NCI-H2107 (cell line): ENCODE measurements at places on chromosomes 3 and 15.
A peak's percentile ranks its signal among the peaks of the same experiment; 100 is the strongest.

GRCh38 chr3:86180696-86181095 lies 810.3 kb downstream of the VGLL3 start:
- DNase-seq, result no peak

- no peak for DNase-seq
These were observed 102.8 kb downstream of the CHSY1 start for GRCh38 chr15:101148881-101149664.

DNA sequence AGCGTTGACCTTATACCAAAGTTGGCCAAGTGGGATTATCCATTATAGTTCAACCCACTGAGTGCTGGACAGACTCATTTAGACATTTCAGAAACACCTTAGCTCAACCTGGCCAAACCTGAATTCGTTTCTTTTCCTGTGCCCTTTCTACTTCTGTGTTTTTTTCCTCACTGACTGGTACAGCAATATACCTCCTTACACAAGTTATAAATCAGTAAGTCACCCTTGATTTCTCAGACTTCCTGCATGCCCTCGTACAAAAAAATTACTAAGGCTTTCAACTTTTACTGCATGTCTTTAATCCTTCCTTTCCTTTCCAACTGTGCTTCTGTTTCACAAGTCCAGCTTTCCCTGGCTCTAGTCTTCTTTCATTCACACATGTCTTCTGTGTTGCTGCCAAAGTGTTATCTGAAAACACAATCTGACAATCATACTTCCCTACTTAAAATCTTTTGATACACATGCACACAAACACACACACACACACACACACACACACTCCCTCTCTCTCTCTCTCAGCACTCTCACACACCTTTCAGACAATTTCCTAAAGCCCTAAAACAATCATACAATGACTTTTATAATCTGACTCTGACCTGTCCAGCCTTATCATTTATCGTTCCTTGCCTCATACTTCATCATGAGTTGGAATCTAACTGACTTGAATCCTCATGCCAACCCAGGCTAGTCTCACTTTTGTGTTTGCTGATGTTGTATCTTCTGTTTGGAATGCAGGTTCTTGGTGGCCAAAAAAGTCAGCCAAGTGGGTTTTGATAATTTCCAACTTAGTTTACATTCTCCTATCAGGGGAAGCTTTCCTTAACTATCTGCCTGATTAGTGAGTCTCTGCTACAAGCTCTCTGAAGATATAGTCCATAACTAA lies 436.4 kb downstream of the NAALADL2 start:
- no peak for DNase-seq

- no peak for DNase-seq
These were observed 1.2 kb upstream of the CSPG5 start for GRCh38 chr3:47579875-47580274.

DNA sequence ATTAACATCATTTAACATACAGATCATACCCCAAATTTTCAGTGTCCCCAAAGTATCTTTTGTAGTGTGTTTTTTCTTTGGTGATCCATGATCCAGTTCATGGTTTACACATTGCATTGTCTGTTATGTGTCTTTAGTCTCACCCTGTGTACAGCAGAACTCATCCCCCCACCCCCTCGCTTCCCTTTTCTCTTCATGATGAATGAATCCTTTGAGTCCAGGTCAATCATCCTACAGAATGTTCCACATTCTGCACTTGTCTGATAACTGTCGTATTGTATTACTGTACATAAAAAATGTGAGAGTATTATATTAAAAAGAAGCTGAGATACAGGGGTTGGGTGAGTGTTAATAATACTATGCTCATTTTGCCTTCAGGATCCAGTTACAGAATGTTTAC lies 14.6 kb upstream of the NIT2 start:
- DNase-seq, result no peak

GRCh38 chr3:172285844-172286243 lies 162.4 kb downstream of the GHSR start:
- DNase-seq, result no peak

DNA sequence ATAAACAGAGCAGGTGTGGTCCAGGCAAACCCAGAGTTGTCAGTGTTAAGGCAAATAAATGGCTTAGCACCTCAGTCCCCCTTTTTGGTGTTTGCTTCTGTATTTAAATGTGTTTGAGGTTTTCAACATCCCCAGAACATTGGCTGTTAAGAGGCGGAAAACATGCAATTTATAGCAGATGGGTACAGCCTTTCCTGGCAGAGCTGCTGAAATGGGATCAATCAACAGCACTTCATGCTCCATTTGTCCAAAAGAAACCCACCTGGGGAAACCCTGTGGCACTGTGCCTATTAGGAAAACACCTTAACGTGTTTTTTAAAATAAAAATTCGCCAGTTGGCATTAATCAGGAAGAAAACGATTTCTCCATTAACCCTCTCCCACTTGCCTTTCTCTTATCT lies 135.4 kb downstream of the MCTP2 start:
- DNase-seq, result no peak

GRCh38 chr3:188294823-188295487 lies 141.0 kb downstream of the LPP start:
- peak; percentile 57 for DNase-seq

DNA sequence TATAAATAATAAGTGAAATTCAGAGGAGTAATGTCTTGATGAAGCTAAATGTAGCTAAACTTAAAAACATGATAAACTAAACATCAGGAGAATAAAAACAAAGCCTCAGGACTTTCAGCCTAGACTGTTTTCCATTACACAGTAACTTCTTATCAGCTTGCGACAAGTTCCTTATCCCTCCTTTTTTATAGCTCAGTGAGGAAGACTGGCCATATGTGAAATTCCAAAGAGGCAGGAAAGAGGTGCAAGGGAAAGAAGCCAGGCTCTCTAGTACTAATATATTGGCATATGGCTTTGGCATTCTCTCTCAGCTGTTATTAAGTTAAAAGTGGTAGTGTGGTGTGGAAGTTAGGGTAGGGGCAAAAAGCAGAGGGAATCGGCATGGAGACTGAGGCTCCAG lies 4.4 kb downstream of the COX17 start:
- no peak for DNase-seq

DNA sequence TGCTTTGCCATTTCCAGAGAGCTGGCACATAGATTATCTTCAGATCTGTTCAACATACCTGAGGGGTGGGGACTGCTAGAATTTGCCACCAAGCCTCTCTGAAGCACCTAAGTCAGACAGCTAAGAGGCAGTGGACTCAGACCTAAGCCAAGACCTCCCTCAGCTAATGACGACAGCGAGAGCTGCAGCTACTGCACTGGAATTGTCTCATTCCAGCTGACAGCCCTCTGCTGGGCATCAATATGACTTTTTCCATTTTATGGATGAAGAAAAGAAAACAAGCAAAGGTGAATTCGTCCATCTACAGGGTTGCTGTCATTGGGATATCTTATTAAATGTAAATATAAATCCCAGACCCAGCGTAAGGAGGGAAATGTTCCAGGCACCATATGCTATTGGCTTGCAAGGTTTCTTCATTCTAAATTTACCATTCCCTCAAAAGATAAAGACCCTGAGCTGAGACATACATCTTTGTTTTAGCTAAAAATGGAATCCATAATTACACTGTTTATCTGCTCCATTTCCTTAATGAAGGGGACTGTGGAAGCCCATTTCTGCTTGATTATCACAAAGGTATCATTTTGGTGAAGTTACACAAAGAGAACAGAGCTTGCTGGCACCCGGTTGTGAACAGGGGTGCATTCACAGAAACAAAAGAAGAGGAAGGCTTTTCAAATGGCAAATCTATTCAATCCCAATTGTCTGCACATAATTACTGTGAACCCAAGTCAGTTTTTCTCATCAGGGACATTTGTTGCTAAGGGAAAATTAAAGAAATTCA lies 85.5 kb upstream of the LRTM1 start:
- no peak for DNase-seq

- DNase-seq, result no peak
These were observed 173.1 kb downstream of the MFSD1 start for GRCh38 chr3:158974904-158975303.

- DNase-seq, result no peak
These were observed 119.1 kb downstream of the B3GALNT1 start for GRCh38 chr3:160986069-160986468.

DNA sequence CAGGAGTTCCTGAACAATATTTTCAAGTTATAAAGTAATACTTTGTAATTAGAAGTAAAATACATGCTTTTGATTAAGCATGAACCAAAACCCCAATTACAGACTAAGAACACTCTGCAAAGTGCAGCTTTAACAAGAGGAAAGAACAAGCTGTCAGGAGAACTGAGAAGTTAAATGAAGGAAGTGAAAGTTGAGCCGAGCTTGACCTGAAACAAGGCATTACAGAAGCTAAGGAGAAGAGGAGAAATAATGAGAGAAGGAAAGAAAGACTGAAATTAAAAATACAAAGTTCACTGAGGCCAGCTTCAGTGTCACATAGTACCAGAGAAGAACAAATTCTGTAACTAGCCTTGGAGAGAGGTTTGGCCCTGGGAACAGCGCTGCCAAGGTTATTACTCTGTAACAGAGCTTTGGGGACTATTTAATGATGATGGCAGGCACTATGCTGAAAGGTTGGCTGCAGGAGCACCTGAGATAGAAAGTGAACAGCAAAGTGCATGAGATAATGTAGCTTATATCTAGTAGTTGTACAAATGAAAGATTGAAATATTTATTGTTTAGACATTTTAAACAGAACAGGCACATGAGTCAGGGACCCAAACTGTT lies 241.9 kb upstream of the PEX5L start:
- no peak for DNase-seq

- peak; percentile 10 for DNase-seq
These were observed 48.9 kb upstream of the POLG start for GRCh38 chr15:89383365-89384175.

GRCh38 chr3:72078676-72079368 lies 293.9 kb upstream of the PROK2 start:
- DNase-seq, result no peak

- DNase-seq, result peak; percentile 43
These were observed 534 bp downstream of the FRMD5 start for GRCh38 chr15:44194323-44195150.

DNA sequence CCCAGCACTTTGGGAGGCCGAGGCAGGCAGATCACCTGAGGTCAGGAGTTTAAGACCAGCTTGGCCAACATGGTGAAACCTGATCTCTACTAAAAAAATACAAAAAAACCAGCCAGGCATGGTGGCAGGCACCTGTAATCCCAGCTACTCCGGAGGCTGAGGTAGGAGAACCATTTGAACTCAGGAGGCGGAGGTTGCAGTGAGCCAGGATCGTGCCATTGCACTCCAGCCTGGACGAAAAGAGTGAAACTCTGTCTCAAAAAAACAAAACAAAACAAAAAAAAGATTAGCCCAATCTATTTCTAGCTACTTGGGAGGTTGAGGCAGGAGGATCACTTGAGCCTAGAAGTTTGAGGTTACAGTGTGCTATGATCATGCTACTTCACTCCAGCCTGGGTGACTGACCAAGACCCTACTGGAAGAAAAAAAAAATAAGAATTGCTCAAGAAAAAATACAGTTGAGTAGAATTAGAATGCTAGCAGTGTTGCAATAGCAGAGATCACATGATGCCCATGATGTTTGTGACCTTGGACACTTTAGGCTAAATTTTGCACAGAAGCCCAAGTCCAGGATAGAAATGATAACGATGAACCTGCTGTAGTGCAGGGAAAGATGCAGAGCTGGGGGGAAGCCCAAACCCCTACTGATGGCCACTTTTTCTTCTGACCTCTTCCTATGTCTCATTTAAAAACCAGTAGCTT lies 162.2 kb downstream of the LPP start:
- no peak for DNase-seq

DNA sequence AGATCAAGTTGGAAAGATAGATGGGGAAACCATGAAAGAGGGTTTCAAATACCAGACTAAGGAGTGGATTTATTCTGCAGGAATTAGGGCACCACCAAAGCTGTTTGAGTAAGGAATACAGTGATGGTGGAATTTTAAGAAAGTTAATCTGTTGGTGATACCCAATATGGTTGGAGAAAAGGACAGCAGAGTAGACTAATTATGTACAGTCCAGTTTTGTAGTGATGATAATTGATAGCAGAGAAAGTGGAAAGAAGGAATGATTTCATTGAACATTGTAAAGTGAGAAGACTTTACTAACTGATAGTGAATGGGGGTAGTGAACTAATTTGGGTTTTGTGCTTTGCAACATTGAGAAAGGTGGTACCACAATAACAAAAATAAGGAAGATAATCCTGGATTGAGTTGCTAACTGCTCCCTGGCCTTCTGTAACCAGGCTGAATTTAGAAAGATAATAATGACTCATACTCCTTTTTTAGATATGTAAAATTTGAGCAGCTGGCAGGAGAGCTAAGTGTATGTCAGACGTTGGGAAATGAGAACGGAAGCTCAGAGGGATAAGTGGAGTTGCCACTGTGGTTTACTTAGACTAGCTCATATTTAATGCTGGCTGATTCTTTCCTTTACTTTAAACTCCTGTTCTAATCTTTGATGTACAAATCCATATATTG lies 16.9 kb downstream of the TCAIM start:
- peak; percentile 1 for DNase-seq

- no peak for DNase-seq
These were observed 67.4 kb upstream of the OSBPL11 start for GRCh38 chr3:125662675-125663074.

DNA sequence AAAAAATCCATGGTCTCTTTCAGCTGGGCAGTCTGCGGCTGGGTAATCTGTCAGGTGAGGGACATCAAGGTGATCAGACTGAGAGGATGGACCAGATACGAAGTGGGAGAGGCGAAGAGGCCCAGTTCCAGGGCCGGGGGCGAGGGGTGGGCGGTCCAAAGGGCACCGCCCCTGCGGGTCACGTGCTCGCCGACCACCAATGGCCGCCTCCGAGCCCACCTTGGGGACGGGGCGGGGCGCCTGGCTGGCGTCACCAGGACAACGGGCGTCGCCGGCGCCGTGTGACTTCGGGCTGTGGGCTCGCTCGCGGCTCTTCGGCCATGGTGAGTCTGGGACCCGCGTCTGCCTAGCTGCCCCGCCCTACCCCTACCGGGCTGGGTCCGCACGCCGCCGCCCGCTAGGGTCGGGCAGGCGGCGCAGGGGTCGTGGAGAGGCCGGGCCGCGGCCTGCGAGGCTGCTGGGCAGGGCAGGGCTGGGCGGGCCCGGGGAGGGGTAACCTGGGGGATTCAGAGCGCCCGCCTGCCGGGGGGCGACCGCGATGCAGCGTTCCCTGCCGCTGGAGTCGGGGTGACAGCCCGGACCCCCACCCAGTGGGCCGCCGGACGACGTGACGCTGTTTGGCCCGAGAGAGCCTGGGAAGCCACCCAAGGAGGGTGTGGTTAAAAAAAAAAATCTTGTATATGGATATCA lies at the start of gene FBXL2:
Gene FBXL2, plus strand, starts transcription at position 250 of the 690 bp plus-strand sequence. Its CDS starts 71 bp downstream, at position 321.
- peak; percentile 28 for DNase-seq

DNA sequence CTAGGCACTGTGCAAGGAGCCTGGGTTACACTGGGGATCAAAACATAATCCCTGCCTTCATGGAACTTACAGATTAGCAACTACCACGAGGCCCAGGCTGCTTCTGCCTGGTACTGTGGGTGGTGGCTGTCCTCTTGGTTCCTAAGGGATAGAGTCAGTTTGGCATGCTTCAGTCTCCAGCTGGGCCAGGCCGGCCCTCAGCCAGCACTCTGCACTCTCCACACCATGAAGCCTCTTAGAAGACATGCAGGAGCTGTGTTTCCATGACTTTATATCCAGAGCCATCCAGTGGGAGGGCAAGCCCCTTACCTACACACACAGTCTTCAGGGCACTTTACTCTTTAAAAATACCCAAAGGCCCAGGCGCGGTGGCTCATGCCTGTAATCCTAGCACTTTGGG lies 54.4 kb downstream of the ATP1B3 start:
- no peak for DNase-seq

- no peak for DNase-seq
These were observed 37.6 kb downstream of the FAM3D start for GRCh38 chr3:58628823-58629562.

GRCh38 chr3:197368330-197368729 lies 69.9 kb upstream of the DLG1 start:
- no peak for DNase-seq

GRCh38 chr3:23960649-23961048 lies 15.6 kb downstream of the NR1D2 start:
- DNase-seq, result no peak
